ENCODE measurements at places on chromosomes 13 and 19.

DNA sequence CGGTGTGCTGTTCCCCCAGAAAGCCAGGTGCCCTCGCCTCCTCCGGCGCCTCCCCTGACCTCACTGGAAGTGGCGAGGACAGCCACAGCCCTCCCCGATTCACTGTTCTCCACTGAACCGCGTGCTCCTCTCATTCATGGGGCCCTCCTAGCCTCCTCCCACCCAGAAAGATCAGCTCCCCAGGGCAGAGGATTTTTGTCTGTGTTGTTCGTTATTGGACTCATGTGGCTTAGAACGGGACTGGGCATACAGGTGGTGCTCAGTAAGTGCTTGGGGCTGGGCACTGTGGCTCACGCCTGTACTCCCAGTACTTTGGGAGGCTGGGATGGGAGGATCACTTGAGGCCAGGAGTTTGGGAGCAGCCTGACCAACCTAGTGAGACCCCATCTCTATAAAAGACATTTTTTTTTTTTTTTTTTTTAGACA is 3.8 kb downstream of the PRTN3 start:
- no peak for DNase-seq

- DNase-seq = no peak
Measured at GRCh38 chr19:16217716-16218451, 20.2 kb downstream of the AP1M1 start.

DNA sequence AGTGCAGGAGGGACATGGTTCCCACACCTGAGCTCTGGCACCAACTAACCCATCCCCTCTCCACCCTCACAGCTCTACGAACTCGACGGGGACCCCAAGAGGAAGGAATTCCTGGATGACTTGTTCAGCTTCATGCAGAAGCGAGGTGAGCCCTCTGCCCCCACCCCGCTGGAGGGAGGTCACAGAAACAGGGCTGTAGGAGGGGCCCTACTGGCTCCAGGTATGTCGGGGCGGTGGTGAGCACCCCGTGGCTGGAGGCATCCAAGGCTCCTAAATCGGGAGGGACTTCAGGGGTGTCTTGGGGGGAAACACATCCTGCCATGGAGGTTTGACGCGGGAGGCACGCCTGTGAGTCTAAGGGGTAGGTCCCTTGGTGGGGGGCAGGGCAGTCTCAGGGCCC is 24.1 kb upstream of the WDR18 start:
- no peak for DNase-seq

- DNase-seq = no peak
Measured at GRCh38 chr13:60794751-60795150, 397.7 kb downstream of the TDRD3 start.

GRCh38 chr19:45331411-45331810 is 8.7 kb upstream of the CKM start:
- DNase-seq = no peak

GRCh38 chr13:113041896-113042295 is 63.7 kb upstream of the F7 start:
- no peak for DNase-seq

GRCh38 chr13:111491021-111491420 is 170.6 kb downstream of the TEX29 start:
- no peak for DNase-seq

DNA sequence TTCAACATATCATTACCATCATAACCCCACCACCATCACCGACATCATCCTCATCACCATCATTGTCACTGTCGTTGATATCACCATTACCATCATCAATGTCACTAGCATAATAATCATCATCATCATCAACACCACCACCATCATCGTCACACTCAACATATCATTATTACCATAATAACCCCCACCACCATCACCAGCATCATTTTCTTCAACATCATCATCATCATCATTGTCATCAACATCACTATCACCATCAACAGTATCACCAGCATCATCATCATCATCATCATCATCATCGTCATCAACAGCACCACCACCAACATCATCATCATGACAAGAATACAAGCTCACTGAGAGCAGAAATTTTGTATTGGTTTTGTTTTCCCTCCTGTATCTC is 83.8 kb downstream of the MBD3L1 start:
- DNase-seq = no peak

- DNase-seq = no peak
Measured at GRCh38 chr13:20984879-20985278, 76.5 kb downstream of the LATS2 start.

DNA sequence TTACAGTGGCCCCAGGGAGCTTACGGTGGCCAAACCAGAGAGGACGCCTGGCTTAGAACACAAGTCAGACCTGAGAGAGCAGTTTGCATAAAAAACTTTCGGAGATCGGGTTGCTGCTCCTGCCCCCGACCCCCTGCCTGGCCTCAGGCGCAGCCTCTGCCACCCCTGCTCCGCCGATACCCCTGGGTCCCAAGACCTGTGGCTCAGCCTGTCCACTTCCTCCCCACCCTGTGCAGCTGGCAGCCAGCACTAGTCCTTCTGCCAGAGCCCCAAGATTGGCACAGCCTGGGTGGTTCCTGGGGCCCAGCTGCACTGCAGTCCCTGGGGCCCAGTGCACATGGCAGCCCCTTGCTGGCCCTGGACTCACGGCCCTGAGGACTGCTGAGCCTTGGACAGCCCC is 56.2 kb upstream of the SOX1 start:
- DNase-seq = no peak

DNA sequence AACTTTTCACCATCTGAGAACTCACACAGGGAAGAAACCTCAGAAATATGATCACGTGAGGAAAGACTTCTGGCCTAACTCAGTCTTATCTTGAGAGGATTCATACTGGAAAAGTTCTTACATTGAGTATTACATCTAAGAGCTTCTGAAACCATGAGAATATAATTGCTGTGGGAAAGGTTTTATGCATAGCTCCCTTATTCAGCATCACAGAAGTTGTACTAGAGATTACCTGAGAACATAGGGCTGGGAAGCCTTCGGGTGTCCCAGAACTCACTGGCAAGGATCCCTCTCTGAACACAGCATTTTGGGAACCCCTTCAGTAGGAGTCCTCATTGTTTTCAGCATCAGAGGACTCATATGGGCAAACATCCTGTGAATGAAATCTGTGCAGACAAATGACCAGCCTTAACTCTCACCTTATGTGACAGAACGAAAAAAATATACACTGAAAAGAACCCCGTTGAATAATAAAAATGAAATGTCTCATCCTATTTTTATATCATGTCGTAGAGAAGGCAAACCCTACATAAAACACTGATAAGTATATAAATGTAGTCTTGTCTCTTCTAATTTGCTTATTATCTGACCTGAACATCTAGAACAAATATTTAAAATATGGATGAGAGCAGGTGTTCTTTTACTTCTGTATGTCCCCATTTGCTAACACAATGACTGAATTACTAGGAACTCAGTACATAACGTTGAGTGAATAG is 14.2 kb downstream of the ZNF274 start:
- DNase-seq = peak; percentile 19

DNA sequence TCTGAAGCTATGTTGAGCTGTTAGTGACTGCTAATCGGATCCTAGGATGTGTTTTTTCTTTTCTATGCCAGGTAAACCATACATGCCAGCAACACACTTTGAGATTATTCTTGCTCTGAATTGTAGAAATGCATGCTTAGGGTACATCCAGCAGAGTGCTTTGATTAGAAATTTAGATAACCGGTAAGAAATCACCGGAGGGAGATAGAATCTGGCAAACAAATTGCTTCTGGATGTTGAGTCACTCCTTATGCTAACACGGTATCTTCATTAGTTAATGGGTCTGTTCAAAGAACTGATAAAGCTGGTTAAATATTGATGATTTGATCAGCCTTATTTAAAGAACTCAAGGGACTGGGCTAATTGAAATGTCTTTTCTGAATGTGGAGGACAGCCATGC is 85.1 kb upstream of the SIAH3 start:
- DNase-seq = no peak

GRCh38 chr19:14122924-14123323 is 5.4 kb upstream of the PRKACA start:
- DNase-seq = no peak

- no peak for DNase-seq
Measured at GRCh38 chr19:15403151-15403531, 15.6 kb downstream of the AKAP8L start.

GRCh38 chr13:44810061-44810840 is 179.0 kb downstream of the NUFIP1 start:
- DNase-seq = no peak

- no peak for DNase-seq
Measured at GRCh38 chr13:34250151-34250670, 432.3 kb downstream of the RFC3 start.

DNA sequence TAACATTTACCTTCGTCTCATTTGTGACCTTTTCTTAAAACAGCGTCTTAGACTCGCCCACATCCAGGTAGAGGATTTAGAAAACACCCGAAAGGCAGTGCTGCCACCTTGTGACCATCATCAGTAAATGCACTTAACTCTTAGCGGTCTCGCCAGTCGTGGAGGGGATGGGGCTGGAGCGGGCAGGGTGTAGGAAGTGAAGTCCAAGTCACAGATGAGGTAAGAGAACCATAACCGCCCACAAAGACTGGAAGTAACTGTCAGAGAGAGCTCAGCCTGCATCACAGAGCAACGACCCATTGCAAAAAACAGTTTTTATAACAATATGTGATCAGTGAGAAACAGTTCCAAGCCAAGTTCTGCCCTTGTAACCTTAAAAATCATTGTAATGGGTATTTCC is 10.7 kb upstream of the CEACAM3 start:
- DNase-seq = peak; percentile 83

DNA sequence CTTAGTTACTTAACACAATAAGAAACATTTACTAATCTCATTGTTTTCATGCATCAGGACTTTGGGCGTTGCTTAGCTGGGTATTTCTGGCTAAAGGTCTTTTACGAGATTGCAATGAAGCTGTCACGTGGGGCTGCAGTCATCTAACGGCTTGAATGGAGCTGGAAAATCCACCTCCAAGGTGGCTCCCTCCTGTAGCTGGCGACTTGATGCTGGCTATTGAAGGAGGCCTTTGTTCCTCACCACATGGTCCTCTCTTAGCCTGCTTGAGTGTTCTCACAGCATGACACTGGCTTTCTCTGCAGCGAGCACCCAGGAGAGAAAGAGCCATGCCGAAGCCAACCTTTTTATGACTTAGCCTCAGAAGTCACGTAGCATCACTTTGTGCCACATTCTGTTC is 92.0 kb downstream of the NHLRC3 start:
- no peak for DNase-seq

GRCh38 chr13:80157261-80157932 is 183.5 kb downstream of the SPRY2 start:
- DNase-seq = no peak

GRCh38 chr13:110209950-110210603 is 96.9 kb downstream of the COL4A1 start:
- no peak for DNase-seq
